ENCODE measurements at places on chromosomes 1 and 21.

DNA sequence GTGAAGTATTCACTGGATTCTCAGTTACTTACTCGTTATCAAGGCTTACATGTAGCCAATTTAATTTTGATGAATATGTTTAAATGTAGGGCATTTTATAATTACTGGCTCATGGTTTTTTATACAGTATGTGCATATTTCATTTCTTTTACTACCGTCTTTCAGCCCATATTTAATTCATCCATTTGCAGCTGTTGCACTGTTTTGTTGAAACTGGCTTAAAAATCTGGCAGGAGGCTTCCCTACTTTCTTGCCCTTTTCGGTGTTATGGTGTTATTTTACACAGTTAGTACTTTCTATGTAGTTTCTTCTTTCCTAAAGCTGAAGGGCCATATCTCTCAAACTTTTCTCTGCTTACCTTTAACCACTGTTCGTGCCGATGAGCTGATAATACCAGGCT lies 54.2 kb downstream of the ITSN1 start:
- no peak for DNase-seq

DNA sequence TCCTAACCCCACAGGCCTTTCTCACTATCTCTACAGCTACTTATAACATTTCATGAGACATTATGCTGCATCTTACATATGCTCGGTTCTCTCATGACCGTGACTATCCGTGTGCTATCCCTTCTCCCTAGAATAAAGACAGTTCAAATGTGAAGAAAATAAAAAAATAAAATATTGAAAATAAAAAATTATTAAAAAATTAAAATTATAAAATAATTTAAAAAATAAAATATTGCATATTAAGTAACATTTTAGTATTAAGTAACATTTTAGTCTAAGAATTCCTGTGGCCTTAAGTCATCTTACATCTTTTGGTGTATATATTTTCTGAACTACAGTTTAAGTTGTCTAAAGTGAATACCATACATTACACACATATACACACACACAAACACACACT lies 415.5 kb downstream of the DPYD start:
- no peak for DNase-seq

DNA sequence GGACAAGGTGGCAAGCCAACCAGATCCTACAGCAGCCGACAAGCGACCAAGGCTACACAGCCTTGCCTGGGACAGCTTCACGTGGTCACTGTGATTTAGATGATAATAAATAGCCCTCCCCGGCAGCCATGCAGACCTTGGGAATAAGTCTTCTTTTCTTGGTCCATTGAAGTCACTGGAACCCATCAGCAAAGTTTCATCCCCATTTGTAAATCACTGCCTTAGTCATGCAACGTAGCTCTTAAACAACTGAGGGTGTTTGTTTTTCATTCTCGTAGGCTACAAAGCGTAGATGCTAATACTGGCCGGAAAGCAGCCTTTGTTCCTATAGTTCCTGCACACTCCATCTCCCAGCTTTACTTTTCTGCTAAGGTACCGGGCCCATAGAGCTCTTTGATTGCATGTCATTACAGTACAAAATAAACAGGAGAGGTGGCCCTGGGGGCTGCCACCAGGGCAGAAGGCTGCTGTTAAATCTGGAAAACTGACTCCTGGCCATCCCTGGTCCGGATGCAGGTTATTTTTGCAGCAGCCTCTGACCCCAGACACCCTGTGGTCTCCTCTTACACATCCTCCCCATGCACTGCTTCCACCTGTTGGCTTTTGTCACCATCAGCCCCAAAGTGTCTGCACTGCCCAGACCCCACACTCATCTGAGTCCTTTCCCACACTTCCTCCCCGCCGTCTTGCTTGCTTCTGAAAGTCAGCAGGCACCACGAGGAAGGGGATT lies 105.5 kb downstream of the TOMM20 start:
- DNase-seq: peak; percentile 69

DNA sequence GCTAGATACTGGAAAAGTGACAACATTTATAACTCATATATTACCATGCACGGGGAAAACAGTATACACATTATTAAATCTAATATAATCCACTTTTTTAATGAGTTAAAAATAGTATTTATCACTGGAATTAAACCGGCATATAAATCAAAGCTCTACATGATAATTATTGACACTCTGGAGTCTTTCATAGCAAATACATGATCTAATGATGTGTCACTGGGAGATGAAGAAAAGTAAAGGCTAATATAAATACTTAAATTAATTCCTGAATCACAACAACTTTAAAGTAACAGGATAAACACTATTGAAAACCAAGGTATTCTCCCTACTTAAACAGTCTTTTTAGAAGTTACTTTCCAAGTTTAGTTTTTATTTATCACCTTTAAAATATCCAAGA lies 52.4 kb upstream of the ASPM start:
- DNase-seq: no peak

- DNase-seq: no peak
Observed at GRCh38 chr1:194959795-194960194, 1648.4 kb downstream of the KCNT2 start.

DNA sequence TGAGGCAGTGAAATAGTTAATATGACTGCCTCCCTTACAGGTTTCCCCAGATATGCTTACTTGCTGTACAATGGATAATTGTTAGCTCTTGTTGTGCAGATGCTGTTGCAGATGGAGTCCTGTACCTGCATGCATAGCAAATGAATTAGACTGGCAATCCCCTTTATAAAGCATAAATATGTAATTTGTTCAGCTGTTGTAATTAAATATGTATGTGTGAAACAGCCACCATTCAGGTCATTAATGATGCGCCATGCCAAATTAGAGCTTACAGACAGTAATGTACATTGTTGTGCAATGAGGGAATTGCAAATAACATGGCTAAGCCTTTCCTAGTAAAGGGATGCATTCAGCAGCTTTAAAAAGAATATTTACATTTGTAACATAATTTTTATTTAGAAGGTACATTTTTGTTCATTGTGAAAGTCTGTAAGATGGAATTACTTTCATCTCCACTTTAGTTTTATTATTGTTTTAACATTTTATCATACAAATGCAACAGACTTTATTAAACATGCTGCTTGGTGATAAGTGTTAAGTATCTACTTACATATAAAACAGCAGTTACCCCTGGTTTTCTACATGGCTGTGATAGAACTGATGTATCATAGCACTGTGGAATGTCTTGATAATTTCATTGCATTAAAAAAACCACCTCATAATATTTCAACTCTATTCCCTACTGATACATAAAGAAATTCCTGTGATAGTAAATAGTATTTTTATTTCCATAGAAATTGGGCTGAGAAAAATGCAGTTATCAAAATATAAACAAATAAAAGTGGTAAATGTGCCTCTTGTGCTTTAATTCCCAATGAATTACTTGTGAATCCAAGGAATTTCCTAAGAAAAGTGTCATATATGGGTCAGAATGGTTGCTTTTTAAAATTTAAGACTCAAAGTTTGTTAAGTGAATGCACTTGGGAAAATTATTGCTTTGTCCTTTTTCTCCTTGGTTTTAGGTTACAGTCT lies 99.0 kb downstream of the NFIA start:
- DNase-seq: no peak

- DNase-seq: no peak
Observed at GRCh38 chr1:169495046-169495775, 9.5 kb upstream of the SLC19A2 start.
